ENCODE measurements at places on chromosomes 6 and 20.

GRCh38 chr6:122869437-122870024, 80.5 kb downstream of the SMPDL3A start:
- DNase-seq: peak; percentile 79

DNA sequence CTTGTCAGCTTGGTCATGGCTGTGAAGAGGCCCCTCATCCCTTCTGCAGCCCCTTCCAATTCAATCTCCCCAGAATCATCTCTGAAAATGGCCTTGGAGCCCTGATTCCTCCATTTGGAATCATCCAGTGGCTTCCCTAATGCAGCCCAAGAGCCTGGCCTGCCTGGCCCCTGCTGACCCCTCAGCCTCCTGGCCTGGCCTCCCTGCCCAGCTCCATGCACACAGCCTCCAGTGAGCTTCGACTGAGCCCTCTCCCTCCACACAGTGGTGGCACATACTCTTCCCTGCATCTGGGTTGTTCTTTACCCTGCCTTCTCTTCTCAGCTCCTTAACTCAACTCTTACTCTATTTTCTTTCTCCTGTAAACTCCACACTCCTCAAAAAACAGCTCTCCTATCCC, 120.9 kb downstream of the ANKRD60 start:
- no peak for DNase-seq

DNA sequence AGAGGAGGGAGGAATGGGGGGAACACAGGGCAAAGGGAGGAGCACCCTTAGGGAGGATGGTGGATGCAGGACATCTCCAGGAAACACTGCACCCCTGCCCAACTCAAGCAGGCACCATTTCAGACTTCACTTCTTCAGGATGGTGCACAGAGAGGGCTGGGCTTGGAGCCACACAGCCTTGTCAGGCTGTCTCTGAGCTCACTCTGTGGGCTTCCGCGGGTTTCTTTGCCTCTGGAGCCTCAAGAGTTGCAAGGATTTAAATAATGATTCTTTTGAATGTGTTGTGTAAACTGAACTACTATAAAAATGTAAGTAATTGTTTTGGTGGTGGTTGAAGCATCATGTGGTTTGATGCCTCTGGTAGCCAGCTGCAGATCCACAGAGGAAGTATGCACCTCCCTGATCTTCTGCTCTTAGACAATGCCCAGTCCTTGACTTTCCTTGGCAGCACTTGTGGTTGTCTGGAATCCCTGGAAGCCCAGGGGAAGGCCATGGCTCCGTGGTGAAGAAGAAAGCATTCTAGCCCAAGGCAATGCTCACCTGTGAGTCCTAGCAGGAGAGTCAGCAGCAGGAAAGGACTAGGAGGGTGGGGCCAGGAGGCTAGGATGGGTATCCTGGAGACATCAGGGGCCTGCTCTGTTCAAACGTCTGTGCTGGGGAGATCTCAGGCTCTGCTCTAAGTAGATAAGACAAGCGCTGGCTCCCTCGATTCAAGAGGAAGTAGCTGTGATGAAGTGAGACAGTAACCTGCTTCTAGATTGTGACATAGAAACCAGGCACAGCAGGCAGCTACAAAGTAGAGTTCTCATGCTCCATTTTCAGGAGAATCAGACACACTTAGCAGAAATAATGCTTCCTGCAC, 50.2 kb upstream of the SIRPG start:
- DNase-seq: no peak

DNA sequence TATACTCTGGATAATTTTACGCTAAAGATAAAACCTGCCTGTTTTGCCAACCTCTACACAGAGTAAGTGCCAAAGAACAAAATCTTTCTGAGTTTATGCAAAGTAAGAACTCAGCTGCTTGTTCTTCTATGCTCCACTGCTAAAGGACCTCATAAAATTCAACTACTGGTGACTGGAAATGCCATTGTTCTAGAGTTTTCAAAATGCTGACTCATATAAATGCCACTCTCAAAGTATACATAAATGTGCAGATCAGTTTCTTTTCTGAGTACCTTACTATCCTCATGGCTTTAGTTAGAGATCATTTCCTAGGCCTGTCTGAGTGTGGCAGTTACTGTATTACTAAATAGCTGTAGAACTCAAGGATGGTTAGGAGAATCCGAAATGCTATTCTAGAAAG, 45.6 kb downstream of the LYRM4 start:
- no peak for DNase-seq

- DNase-seq: no peak
Observed at GRCh38 chr6:133591275-133591674, 297.6 kb upstream of the TCF21 start.

DNA sequence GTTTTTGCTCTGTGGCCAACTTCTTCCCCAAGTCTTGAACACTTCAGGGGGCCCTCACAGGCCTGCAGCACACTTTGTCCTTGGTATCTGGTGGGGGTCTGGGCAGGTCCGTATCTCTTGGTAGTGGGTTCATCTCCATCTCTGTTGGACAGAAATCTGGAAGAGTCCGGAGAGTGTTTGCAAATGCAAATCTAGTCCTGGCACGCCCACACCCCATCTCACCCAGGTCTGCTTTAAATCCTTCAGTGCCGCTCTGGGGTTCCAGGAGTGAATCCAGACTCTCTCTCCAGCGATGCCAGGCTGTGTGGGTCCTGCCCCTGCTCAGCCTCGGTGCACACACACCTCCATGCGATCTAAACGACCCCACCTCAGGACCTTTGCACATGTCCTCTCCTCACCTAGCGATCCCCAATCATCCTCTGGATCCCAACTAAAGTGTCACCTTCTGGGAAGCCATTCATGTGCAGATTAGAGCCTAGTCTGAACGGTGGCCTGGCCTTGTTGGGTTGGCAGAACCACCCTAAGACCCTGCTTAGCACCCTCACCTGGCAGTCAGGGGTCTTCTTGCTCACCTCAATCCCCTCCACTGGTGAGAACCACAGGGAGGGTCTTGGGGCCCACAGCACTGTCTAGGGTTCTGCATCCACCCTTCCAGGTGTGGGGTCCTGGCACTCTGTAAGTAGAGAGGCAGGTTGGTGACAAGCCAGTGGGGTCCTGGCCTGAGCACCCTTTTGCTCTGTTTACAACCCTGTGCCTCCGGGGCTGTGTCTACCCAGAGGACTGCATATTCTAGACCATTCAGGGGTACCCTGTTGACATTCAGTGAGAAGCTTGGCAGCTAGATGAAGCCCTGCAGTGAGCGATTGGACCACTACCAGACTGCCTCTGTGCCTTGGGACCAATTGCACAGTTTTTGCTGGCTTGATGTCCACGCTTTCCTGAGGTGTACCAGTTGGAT, 100.8 kb downstream of the SYCP2 start:
- no peak for DNase-seq

- DNase-seq: peak; percentile 66
Observed at GRCh38 chr6:118187568-118188164, 280.6 kb downstream of the SLC35F1 start.

DNA sequence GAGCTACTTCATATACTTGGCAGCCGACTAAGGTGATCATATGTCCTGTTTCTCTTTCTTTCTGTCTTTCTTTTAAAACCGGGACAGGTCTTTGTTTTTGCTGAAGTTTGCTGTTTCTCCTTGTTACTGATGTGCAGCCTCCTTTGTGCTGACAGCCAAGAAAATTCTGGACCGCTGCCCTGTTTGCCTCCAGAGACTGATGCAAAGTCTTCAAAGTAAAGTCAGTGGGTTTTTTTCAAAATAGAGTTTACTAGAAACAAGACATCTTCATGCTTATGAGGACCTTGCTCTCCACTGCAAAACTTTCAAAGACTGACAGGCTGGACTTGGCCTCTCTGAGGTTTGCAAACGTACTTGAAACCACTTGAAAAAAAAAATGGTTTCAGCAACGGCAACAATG, 510.5 kb upstream of the MAP3K7 start:
- no peak for DNase-seq

GRCh38 chr6:54718541-54719023, 128.0 kb upstream of the FAM83B start:
- DNase-seq: no peak

- DNase-seq: no peak
Observed at GRCh38 chr6:43310134-43310533, 1.5 kb upstream of the CRIP3 start.

DNA sequence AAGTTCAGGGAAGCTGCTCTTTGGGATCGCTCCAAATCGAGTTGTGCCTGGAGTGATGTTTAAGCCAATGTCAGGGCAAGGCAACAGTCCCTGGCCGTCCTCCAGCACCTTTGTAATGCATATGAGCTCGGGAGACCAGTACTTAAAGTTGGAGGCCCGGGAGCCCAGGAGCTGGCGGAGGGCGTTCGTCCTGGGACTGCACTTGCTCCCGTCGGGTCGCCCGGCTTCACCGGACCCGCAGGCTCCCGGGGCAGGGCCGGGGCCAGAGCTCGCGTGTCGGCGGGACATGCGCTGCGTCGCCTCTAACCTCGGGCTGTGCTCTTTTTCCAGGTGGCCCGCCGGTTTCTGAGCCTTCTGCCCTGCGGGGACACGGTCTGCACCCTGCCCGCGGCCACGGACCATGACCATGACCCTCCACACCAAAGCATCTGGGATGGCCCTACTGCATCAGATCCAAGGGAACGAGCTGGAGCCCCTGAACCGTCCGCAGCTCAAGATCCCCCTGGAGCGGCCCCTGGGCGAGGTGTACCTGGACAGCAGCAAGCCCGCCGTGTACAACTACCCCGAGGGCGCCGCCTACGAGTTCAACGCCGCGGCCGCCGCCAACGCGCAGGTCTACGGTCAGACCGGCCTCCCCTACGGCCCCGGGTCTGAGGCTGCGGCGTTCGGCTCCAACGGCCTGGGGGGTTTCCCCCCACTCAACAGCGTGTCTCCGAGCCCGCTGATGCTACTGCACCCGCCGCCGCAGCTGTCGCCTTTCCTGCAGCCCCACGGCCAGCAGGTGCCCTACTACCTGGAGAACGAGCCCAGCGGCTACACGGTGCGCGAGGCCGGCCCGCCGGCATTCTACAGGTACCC, at the start of gene ESR1:
Gene ESR1 (plus strand): TSS at position 170 of the 858 bp plus-strand sequence. CDS start 231 bp downstream, at position 401.
- DNase-seq: no peak

DNA sequence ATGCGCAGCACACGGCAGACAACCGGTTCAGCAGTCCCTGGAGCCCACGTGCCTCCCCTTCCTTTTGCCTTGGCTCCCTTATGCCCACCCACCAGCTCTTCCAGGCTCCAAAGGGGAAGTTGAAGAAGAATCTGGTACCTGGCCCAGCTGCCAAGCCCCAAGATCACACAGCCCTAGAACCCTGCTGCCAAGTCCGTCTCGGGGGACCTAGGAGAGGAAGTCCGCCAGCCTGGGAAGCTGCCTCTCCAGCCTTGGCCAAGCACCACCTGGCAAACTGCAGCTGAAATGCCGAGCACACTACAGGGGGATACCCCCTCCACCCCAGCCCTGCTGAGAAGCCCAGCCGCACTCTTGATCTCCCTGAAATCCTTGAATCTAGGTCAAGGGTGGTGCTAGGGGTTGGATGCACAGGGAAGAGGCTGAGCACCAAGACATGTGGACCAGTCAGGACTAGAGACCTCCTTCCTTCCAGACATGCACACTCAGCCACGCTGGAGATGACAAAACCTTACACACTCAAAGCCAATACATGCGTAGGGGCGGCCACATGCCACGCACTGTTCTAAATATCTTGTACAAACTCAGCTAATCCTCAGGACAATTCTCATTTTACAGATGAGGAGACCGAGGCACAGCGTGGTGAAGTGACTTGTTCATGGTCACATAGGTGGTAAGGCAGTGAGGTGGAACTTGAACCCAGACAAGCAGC, 124.1 kb downstream of the PREX1 start:
- no peak for DNase-seq

DNA sequence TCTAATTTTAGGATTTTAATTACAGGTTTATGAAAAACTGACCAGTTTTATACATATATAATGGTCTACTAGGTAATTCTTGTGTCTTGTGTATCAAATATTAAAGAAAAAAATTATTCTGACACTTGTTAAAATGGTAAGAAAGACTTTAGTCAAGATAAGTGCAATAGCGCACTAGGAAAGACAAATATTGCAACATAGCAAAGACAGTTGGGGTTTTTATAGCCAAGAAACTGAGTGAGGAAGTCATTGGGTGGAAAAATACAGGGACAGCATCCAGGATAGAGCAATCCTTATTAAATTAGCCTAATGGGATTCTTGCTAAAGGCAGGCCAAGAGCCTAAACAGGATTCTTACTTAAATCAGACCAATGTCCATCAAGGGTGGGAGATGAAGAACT, 71.1 kb downstream of the ROS1 start:
- no peak for DNase-seq

GRCh38 chr6:111980971-111981840, 72.7 kb upstream of the CCN6 start:
- DNase-seq: no peak

DNA sequence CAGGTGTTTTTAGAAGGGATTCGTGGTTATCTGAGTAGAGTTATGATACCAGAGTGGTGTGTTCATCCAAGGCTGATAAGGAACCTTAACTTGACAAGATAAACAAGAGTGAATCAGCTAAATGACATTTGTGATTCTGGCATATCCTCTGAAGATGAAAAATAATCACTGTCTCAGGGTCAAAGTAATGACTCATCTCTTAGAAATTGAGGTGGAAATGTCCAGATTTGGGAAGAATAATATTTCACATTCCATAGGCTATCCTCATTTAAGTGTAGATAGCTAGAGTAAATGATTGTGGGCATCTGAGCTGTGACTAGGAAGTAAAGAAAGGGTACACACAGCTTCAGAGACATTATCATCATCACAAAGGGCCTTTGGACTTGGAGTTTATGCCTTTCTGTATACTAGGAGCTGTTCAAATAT, 255.7 kb downstream of the GJA1 start:
- DNase-seq: no peak

DNA sequence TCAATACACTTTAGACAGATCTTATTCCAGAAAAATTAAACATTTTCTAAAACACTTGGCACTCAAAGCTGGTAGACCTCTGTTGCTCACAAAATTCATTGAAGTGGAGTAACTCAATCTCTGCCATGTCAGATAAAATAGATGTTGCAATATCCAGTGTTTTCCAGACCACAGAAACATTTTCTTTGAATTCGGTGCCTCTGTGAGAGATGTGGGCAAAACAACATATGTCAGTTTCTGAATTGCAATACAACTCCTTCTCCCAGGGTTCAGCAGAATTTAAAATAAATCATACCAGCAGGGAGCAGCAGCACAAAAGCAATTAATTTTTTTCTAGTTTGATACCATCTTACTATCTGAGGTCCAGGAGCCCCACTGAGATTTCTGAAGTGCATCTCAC, 11.3 kb upstream of the PKHD1 start:
- DNase-seq: peak; percentile 9

DNA sequence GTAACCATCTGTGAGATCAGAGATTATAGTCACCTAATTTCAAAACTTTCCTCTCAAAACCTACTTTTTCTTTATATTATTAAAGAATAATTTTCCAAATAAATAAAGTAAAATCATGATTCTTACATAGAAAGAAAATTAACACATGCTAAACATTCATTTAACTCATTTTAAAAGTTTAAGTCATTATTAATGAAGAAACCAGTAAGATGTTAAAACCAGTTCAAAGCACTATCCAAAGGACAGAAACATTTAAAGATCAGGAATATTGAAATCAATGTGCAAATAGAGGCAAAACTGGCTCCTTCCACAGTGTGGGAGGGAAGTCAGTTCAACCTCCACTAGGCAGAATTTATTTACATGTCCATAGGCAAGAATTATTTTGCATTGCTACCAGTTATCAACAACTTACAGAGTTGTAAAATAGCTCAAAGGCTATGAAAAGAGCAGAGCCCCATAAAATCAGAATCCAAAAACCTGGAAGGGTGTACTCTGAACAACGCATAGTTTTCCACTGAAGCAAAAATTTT, 146.9 kb downstream of the KHDC1L start:
- DNase-seq: no peak
